ENCODE measurements at places on chromosomes 11 and 22.

DNA sequence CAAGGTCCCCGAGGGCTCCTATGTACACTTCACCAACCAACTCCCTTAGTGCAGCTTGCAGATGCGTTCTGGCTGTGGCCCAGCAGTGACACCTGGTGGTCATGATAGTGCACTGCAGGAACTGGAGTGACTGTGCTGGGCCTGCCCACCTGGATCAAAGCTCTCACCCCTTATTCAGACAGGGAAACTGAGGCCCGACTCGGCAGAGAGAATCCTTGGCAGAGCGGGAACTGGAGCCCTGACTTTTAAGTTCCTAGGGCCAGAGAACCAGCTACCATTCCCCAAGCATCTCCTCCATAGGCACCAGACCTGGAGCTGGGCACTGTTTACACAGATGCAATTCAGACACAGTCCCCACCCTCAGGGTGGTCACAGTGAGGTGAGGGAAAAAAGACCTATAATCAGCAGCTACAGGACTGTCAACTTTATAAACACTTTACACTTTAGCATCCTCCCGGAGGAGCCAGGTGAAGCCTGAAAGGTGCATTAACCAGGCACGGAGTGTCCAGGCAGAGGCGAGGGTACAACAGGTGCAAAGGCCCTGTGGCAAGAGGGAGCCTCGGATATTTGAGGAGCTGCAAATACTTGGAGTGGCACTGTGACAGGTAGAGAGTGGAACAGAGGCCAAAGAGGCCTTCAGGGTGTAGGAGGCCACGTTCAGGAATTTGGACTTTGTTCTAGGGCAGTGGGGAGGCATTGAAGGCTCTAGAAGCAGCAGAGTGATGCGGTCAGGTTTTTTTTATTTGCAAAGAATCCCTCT lies 22.0 kb downstream of the RHBDD3 start:
- peak; percentile 30 for DNase-seq

GRCh38 chr11:130865774-130866114 lies 50.5 kb downstream of the SNX19 start:
- no peak for DNase-seq

GRCh38 chr11:89163686-89164085 lies 14.0 kb upstream of the TYR start:
- no peak for DNase-seq

DNA sequence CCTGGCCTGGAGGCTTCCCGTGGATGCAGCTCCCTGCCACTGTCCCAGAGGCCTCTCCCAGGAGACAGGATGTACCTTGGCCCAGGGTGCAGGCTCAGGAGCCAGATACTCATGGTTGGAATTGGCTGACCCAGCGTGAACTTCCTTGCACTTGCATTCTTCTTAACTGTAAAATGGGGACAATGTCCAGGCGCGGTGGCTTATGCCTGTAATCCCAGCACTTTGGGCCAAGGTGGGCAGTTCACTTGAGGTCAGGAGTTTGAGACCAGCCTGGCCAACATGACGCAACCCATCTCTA lies 20.1 kb upstream of the ST3GAL4 start:
- DNase-seq: no peak

All from Panc1 (cell line).